Tibial nerve (tissue), 4 donors: ENCODE measurements at places on chromosomes 7 and 10. TPM values are rescaled to one million over a fixed set of nuclear protein-coding genes. Genes with fewer than 3 reads are reported as not detected.

GRCh38 chr10:35946556-35946955 is 304.5 kb upstream of the FZD8 start:
- H3K27ac ChIP-seq: no peak overlapping the region
- DNase-seq: no peak
- H3K27me3 ChIP-seq: no peaks in the 10 kb centered on the region
- H3K4me3 ChIP-seq: no peak overlapping the region

- H3K27ac ChIP-seq: no peak overlapping the region
- no peak overlapping the region for H3K4me3 ChIP-seq
- DNase-seq: no peak
Measured at GRCh38 chr7:128424686-128425275, 15.0 kb upstream of the IMPDH1 start.

GRCh38 chr7:41579961-41580935 is 122.6 kb downstream of the INHBA start:
- H3K4me1 ChIP-seq: no peaks in the 10 kb centered on the region
- H3K36me3 ChIP-seq: no peaks in the 10 kb centered on the region
- H3K4me3 ChIP-seq: no peak overlapping the region
- H3K27ac ChIP-seq: no peak overlapping the region

DNA sequence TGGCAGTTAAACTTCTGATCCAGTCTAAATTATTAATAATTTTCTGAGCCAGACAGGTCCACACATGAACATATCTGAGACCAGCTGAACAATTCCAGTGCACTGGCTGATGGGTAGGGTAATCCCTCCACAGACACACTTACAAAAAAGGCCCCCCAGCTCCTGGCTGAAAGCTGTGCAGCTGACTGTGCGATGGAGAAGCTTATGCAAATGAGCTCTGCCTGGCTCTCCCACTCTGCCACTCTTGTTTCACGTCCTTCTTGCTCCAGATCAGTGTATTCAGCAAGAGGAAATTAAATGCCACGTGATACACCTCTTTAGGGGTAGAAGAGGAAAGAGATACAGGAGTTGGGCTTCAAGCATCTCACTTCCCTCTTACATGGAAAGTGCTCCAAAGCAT is 76.4 kb upstream of the FEZF1 start:
- H3K27ac ChIP-seq: no peak overlapping the region
- no peak overlapping the region for H3K4me3 ChIP-seq
- DNase-seq: no peak
- no peaks in the 10 kb centered on the region for H3K4me1 ChIP-seq
- no peaks in the 10 kb centered on the region for H3K36me3 ChIP-seq
- H3K27me3 ChIP-seq: no peaks in the 10 kb centered on the region

DNA sequence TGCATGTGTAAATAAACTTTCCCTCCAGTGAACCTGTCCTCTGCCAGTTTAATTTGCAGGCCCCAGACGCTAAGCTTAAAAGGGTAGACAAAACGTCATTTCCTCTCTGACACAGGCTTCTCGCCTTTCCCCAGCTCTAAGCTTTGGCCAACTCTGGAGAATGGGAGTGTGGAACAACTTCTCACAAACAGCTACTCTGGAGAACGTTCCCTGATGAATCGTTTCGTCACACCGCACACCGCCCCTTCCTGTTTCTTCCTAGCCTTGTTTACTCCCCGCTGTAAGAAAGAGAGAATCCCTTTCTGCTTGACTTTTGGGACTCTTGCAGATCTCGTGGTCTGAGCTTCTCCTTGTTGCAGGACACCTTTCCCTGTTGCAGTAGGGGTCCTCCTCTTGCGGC is 564.2 kb downstream of the TCERG1L start:
- H3K27me3 ChIP-seq: no peaks in the 10 kb centered on the region
- no peak overlapping the region for H3K4me3 ChIP-seq
- no peaks in the 10 kb centered on the region for H3K4me1 ChIP-seq
- H3K36me3 ChIP-seq: no peaks in the 10 kb centered on the region
- no peak overlapping the region for H3K27ac ChIP-seq

DNA sequence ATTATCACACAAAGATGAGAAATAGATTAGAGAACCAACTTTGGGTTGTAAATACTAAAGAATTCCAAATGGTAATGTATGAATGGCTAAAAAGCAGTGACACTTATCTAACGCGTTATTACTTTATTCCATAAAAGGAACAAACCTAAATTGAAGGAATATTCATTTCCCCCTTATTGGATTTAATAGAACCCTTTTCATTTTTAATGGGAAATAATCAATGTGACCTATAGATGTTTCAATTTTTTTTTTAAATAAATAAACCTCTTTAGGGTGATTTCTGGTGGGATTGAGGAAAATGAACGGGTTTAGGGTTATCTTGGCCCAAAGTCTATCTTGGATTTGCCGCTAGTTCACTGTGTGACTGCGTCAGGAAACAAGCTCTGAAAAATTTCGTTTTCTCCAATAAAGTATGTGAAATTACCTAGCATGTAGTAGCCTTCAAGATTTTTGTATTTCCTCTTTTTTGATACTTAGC is 1.9 kb upstream of the ACBD5 start:
- no peaks in the 10 kb centered on the region for H3K36me3 ChIP-seq
- no peak for DNase-seq
- H3K4me1 ChIP-seq: no peaks in the 10 kb centered on the region
- no peaks in the 10 kb centered on the region for H3K27me3 ChIP-seq
- H3K4me3 ChIP-seq: peak overlapping the region; percentile 68
- peak overlapping the region; percentile 93 for H3K27ac ChIP-seq

The OPALIN gene
- total RNA-seq: not detected

- H3K4me3 ChIP-seq: no peak overlapping the region
- DNase-seq: no peak
- no peaks in the 10 kb centered on the region for H3K4me1 ChIP-seq
- no peaks in the 10 kb centered on the region for H3K36me3 ChIP-seq
- no peak overlapping the region for H3K27ac ChIP-seq
Measured at GRCh38 chr10:60629332-60629731, 148.9 kb upstream of the CDK1 start.

The NKX2-3 gene
- total RNA-seq: not detected

The SUGCT gene
- total RNA-seq: 5.0 TPM

GRCh38 chr7:136693166-136694119 is 175.0 kb upstream of the CHRM2 start:
- no peak overlapping the region for H3K27ac ChIP-seq
- no peaks in the 10 kb centered on the region for H3K36me3 ChIP-seq
- H3K4me1 ChIP-seq: no peaks in the 10 kb centered on the region
- no peak overlapping the region for H3K4me3 ChIP-seq
- no peaks in the 10 kb centered on the region for H3K27me3 ChIP-seq

The SYT15B gene
- 15.5 TPM for total RNA-seq

DNA sequence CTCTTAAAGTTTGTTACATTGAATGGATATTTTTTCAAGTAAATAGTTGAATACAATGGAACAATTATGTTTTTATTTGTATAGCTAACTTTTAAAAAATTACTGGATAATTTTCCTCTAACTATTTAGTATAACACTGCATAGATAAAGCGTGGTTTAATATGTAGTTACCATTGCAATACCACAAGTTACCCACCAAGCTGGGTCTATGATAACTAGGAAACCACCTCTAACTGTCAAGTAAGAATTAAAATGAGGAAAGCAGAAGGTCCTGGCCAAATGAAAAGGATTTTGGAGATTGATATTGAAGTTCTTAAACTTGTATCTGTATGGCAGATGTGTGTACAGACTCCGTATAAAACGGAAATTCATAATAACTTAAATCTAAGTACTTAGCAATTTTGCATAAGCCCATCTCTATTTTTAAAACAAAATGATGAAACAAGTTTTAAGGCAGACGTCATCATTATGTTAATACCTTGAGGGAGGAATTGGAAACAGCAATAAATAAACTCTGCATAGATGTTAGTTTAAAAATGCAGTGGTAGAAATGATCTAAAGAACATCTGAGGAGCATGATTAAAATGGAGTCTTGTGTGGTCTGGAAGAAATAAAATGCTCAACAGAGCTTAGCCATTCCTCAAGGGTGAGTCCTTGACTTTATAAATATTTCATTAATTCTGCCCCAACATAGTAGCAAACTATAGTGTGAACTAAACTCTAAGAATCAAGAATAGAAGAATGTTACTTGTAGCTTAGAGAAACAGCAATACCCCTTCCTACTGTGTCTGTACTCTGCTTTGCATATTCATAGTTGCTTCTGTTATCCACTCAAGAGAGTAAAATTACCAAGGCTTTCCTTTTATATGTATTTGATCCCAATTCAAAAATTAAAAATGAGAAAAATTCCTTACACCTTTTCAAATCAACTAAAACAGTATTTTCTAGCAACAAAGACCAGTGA is 206.4 kb upstream of the FERD3L start:
- DNase-seq: no peak
- no peaks in the 10 kb centered on the region for H3K4me1 ChIP-seq

DNA sequence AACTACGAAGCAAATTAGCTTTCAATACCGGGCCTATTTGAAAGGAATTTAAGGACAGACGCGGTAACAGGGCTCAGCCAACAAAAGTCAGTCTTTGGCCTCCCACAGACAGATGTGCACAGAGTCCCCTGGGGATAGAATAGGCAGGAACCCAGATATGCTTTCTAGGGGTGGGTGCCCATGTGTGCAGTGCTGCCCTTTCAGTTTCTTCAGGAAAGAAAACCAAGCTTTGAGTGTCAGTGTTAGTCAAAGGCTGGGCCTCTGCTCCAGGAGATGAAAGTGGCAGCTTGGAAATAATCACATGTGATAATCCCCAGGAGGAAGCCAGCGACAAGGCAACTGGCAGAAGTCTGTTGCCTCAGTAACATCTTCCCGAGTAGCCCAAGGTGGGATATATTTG is 43.8 kb upstream of the CSTF2T start:
- DNase-seq: no peak
- H3K27me3 ChIP-seq: no peaks in the 10 kb centered on the region
- H3K4me3 ChIP-seq: no peak overlapping the region
- no peaks in the 10 kb centered on the region for H3K36me3 ChIP-seq
- H3K27ac ChIP-seq: no peak overlapping the region
- H3K4me1 ChIP-seq: no peaks in the 10 kb centered on the region

- H3K4me1 ChIP-seq: peaks cover 6% of the 10 kb centered on the region
- H3K4me3 ChIP-seq: no peak overlapping the region
- no peaks in the 10 kb centered on the region for H3K27me3 ChIP-seq
- DNase-seq: no peak
- H3K27ac ChIP-seq: no peak overlapping the region
- H3K36me3 ChIP-seq: peaks cover 42% of the 10 kb centered on the region
Measured at GRCh38 chr7:140544388-140544826, 65.1 kb upstream of the MKRN1 start.

- no peak for DNase-seq
- no peaks in the 10 kb centered on the region for H3K4me1 ChIP-seq
- H3K4me3 ChIP-seq: no peak overlapping the region
Measured at GRCh38 chr7:123208793-123209192, 9.0 kb upstream of the SLC13A1 start.

DNA sequence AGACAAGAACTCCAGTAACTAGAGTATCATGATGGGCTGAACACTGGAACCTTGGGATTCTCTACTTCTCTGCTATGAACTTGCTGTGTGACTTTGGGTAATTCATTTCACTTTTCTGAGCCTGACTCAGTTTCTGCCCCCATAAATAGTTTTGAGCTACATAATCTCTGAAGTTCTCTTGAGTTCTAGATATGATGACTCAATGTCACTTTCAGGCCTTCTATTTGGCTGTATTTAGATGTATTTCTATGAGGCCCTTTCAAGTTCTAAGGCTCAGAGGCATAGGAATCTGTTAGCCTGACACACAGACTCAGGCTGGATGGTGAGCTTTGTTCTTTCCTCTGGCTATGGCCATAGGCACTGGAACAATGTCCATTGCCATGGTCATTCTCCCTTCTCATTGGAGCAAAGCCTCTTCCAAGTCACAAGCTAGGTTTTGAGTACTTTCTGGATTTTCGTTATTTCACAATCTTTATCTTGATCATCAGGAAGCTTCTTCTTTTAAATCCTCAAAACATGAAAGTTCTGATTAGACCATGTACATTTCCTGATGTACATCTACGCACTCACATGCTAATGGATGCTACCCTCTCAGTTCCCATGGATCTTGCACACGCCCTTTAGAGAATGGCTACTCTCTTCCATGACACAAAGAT is 101.6 kb downstream of the TES start:
- DNase-seq: no peak
- no peaks in the 10 kb centered on the region for H3K27me3 ChIP-seq
- no peak overlapping the region for H3K4me3 ChIP-seq
- no peaks in the 10 kb centered on the region for H3K36me3 ChIP-seq
- no peak overlapping the region for H3K27ac ChIP-seq

The ACSM6 gene
- total RNA-seq: not detected

DNA sequence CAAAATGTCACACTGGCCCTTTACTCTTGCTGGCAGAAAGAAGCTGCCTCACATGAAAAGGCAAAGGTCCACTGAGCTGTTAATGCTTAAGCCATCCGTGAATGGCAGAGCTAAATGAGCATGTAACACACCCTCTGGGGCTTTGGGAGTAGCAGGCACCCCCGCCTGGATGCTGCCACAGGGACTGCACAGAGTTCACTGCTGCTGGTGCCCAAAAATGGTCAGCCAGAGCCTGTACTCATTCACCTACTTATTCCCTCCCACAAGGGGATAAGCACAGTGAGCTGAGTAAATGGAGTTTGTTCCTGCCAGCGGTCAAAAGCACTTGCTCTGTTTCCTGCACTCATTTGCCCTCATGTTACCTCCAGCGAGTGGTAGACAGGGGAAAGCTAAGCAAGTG is 374.0 kb upstream of the STEAP1 start:
- no peak for DNase-seq
- no peaks in the 10 kb centered on the region for H3K27me3 ChIP-seq
- no peaks in the 10 kb centered on the region for H3K36me3 ChIP-seq
- no peaks in the 10 kb centered on the region for H3K4me1 ChIP-seq
- no peak overlapping the region for H3K4me3 ChIP-seq
- no peak overlapping the region for H3K27ac ChIP-seq

GRCh38 chr10:103282961-103283360 is 6.0 kb downstream of the INA start:
- no peak overlapping the region for H3K4me3 ChIP-seq
- H3K27me3 ChIP-seq: no peaks in the 10 kb centered on the region
- H3K4me1 ChIP-seq: no peaks in the 10 kb centered on the region
- no peaks in the 10 kb centered on the region for H3K36me3 ChIP-seq
- DNase-seq: no peak

DNA sequence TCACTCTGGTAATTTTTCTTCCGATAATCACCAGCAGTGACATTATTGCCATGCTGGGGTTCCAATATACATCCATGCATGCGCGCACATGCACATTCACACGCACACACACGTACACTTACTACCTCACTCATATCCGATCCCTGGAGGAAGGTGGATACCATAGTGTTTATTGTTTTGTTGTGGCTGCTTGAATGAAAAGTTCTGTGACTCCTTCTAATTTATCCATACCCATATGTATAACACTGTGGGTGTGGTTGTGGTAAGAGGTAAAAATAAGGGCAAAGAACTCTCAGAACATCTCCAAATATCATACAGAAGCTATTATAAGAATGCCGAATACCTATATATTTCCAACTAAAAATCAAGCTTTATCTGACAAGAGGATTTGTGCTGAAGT is 407.8 kb upstream of the PODXL start:
- no peaks in the 10 kb centered on the region for H3K36me3 ChIP-seq
- H3K27ac ChIP-seq: no peak overlapping the region
- no peak overlapping the region for H3K4me3 ChIP-seq
- H3K4me1 ChIP-seq: no peaks in the 10 kb centered on the region
